Gastrocnemius medialis (tissue), 4 donors: ENCODE measurements at places on chromosomes 2 and 18. TPM values are rescaled to one million over a fixed set of nuclear protein-coding genes. Genes with fewer than 3 reads are reported as not detected.

Gene FBXO36
- total RNA-seq, result 1.0 TPM

DNA sequence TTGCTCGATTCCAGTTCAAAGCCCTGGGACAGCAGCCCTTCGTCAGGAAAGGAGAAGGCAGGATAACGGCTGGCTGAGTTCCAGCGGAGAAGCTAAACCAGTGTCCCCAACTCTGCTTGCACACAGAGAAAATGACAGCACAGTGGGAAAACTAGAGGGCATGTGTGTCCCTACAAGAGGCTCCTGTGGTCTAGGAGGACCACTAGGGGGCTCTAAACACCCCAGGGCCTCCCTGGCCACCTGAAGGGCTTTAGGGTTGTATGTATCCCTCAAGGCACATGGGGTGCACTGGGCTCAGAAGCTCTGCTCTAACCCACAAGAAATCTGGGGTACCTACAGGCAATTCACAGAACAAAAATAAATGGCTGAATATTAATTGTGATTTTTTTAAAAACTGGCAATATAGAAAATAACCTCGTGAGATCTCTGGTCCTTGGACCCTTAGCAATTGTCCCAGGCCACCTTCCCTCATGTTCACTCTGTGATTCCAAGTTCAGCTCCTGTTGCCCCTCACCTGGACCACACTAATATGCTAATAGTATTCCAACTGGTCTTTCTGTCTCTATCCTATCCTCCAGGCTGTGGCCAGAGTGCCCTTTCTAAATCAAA is 17.5 kb downstream of the STAT1 start:
- no peaks in the 10 kb centered on the region for H3K4me1 ChIP-seq
- H3K27ac ChIP-seq, result no peak overlapping the region
- DNase-seq, result no peak
- H3K36me3 ChIP-seq, result peaks cover 91% of the 10 kb centered on the region
- H3K27me3 ChIP-seq, result no peaks in the 10 kb centered on the region

DNA sequence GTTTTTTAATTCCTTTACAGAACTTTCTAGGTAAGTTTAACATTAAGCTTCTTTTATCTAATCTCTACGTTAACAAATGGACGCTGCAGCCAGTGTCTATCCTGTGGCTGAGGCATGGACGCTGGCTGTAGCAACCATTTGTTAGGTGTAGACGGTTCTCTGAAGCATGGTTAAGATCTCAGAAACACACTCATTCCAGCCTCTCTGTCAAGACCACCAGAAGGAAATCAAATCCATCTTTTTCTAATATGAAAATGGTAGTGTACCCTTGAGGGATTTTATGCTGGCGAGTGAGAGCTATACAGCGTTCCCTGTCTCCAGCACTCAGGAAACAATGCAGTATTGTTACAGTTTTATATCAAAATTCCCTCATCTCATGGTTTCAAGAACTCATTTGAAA is 78.0 kb downstream of the DTNB start:
- no peaks in the 10 kb centered on the region for H3K4me1 ChIP-seq
- no peaks in the 10 kb centered on the region for H3K27me3 ChIP-seq

DNA sequence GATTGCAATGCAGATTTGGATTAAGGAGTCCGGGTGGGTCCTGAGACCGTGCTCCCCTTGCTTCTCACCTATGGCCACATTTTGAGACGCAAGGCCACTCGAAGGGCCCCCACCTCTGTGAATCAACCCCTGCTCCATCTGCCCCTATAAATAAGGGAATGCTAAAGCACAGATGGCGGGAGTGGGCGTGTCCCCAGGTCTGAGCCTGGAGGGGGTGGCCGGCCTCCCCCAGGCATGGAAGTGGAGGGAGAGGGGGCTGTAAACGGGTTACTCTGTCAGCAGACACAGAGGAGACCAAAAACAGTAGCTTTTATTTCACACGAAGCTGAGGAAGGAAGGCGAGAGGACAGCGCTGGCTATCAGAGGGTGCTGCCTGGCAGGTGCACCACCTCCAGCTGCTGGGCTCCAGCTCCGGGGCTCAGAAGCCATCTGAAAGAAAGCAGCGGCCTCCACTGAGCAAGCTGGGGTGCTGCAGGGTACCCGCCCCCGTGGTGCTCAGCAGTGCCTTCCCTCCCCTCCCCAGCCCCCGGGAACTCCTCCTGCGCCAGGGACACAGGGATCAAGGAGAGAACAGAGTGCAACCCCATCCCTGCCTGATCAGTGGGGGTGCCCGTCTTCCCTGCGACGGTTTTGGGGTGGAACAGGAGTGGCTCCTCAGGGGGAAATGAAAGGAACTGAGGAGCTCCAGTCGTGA is 56.7 kb upstream of the RAB6C start:
- H3K4me1 ChIP-seq, result no peaks in the 10 kb centered on the region
- no peak overlapping the region for H3K4me3 ChIP-seq
- H3K27ac ChIP-seq, result no peak overlapping the region
- H3K36me3 ChIP-seq, result no peaks in the 10 kb centered on the region
- DNase-seq, result no peak

DNA sequence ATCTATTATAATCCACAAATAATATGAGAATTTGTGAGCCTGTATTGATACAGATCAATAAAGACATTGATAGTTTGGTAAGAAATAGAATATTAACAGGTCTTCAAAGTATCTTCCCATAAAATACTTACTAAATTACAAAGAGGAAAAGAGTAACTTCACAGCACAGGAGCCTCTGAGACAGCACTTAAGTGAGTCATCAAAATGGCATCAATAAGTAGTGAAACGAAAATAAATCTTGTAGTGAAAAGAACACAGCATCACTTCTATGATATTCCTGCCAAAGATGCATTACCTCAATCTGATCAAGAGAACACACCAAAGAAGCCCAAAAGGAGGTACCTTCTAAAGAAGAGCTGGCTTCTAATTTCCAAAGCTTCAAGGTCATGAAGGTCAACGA is 116.4 kb downstream of the CBLN2 start:
- H3K36me3 ChIP-seq, result no peaks in the 10 kb centered on the region
- no peak overlapping the region for H3K27ac ChIP-seq
- H3K4me1 ChIP-seq, result no peaks in the 10 kb centered on the region

Gene TCF7L1
- total RNA-seq, result 1.6 TPM

GRCh38 chr2:31079665-31080064 is 58.6 kb downstream of the GALNT14 start:
- DNase-seq, result no peak
- no peak overlapping the region for H3K4me3 ChIP-seq
- no peaks in the 10 kb centered on the region for H3K27me3 ChIP-seq
- no peaks in the 10 kb centered on the region for H3K4me1 ChIP-seq

Gene XRCC5
- 137 TPM for total RNA-seq

GRCh38 chr2:199257261-199258224 is 200.2 kb downstream of the SATB2 start:
- no peak overlapping the region for H3K4me3 ChIP-seq
- H3K4me1 ChIP-seq, result no peaks in the 10 kb centered on the region
- no peak for DNase-seq
- H3K27ac ChIP-seq, result no peak overlapping the region
- H3K36me3 ChIP-seq, result no peaks in the 10 kb centered on the region
- no peaks in the 10 kb centered on the region for H3K27me3 ChIP-seq

Gene FLACC1
- 1.7 TPM for total RNA-seq

DNA sequence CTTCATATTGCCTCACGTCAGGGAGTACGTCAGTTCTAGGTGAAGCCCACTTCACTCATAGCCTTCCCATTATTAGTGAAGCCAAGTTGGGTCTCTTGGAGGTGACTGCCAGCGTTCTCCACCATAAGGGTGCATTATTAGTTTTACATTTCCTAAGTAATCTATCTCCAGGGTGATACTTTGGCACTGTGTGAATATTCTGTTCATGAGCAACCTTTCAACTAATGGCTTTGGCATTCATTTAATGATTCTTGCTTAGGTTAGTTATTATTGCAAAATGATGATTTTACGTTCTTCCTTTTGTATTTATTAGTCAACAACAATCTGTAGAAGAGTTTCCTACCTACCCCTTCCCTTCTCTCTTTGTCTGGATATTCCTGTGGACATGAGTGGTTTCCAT is 97.5 kb downstream of the MAP4K4 start:
- peaks cover 48% of the 10 kb centered on the region for H3K4me1 ChIP-seq
- no peak overlapping the region for H3K27ac ChIP-seq
- no peak overlapping the region for H3K4me3 ChIP-seq
- H3K27me3 ChIP-seq, result no peaks in the 10 kb centered on the region
- no peak for DNase-seq

Gene MAB21L4
- not detected for total RNA-seq

DNA sequence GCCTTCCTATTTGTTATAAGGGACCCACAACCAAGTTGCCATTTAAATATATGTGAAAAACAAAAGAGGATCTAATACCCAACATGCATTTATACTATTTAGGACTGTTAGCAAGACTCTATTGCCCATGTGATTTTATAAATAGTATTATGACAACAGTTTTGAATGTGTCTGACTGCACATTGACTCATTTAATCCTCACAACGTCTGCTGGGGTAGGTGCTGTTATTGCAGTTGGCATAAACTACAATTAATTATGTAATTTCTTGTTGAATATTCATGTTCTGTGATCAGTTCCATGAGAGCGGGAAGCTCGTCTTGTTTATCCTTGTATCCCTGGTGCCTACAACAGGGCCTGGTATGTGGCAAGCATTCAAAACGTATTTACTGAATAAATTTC is 53.7 kb downstream of the SH2D6 start:
- no peak overlapping the region for H3K27ac ChIP-seq
- no peaks in the 10 kb centered on the region for H3K36me3 ChIP-seq
- no peak for DNase-seq
- no peaks in the 10 kb centered on the region for H3K4me1 ChIP-seq
- no peaks in the 10 kb centered on the region for H3K27me3 ChIP-seq
